Spleen (tissue), 13 donors: ENCODE measurements at places on chromosomes 2 and 18. TPM values are rescaled to one million over a fixed set of nuclear protein-coding genes. Genes with fewer than 3 reads are reported as not detected.

- no peak for DNase-seq
These were observed 16.6 kb downstream of the SESTD1 start for GRCh38 chr2:179248024-179248348.

Gene ATP6V1B1
- total RNA-seq: not detected

- no peak for DNase-seq
These were observed 159.9 kb downstream of the PIEZO2 start for GRCh38 chr18:10989486-10989885.

Gene LONRF2
- total RNA-seq: 2.3 TPM

- DNase-seq: no peak
These were observed 23.4 kb upstream of the GMPPA start for GRCh38 chr2:219475278-219475677.

- no peak for DNase-seq
These were observed 62.8 kb downstream of the MEX3C start for GRCh38 chr18:51134721-51135120.

GRCh38 chr2:110157153-110157793 lies 41.7 kb upstream of the MALL start:
- no peak for DNase-seq

Gene FBXO15
- 0.92 TPM for total RNA-seq

Gene UGT1A8
- total RNA-seq: not detected

- DNase-seq: no peak
These were observed 695.7 kb downstream of the TDRD15 start for GRCh38 chr2:21819454-21819853.

GRCh38 chr2:43729491-43730174 lies 44.2 kb upstream of the DYNC2LI1 start:
- DNase-seq: no peak

Gene GPBAR1
- total RNA-seq: 7.3 TPM

Gene SALL3
- total RNA-seq: not detected

GRCh38 chr2:54977149-54977548 lies 73.1 kb downstream of the RTN4 start:
- no peak for DNase-seq

GRCh38 chr2:112829961-112830681 lies 6.5 kb downstream of the IL1B start:
- no peak for DNase-seq

- no peak for DNase-seq
These were observed 177.1 kb upstream of the KLHL29 start for GRCh38 chr2:23207871-23208270.

Gene TRIP12
- total RNA-seq: 195 TPM

DNA sequence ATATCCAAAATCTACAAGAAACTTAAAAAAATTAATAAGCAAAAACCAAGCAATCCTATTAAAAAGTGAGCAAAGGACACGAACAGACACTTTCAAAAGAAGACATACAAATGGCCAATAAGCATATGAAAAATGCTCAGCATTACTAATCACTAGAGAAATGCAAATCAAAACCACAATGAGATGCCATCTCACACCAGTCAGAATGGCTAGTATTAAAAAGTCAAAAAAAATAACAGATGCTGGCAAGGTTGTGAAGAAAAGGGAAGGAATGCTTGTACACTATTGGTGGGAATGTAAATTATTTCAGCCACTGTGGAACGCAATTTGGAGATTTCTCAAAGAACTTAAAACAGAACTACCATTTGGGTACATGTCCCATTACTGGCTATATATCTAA lies 128.8 kb upstream of the SESTD1 start:
- DNase-seq: no peak

DNA sequence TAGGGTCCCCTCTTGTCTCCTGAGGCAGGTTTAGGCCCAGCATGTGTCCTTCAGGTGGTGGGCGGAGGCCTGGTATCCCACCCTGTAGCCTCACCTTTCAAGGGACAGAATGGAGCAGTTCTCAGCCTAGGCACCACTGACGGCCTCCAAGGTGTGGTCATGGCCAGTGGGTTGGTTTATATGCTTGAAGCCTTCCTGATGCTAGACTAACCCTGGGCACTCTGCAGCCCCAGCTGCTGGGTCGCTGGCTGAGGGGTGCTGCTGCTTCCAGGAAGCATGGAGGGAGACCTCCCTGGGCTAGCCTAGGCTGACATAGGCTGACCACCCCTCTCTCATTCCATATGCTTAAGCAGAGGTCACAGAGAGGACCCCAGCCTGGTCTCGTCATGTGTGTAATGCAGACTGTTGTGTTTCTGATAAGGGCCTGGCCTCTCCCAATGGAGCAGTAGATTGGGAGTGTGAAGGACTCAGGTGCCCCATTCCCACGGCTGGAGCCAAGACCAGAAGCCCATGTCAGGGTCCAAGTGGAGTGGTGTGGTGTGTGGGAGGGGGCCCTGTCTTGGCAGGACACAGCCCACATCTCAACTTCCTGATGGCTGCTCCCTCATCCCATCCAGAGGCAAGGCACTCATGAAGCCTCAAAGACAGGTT lies 206.6 kb downstream of the DYSF start:
- peak; percentile 53 for DNase-seq

DNA sequence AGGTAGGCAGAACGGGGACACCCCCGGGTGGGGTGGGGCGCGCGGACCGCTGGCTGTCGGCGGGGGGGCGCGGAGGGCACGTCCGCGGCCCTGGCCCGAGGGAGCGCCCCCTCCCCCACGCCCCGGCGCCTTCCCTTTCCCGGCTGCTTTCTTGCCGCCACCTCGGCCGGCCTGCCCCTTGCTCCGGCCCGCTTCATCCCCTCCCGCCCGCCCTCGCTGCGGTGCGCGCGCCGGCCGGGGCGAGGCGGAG lies 443 bp downstream of the VAPA start:
- no peak for DNase-seq

Gene PPP1CB
- total RNA-seq: 173 TPM

DNA sequence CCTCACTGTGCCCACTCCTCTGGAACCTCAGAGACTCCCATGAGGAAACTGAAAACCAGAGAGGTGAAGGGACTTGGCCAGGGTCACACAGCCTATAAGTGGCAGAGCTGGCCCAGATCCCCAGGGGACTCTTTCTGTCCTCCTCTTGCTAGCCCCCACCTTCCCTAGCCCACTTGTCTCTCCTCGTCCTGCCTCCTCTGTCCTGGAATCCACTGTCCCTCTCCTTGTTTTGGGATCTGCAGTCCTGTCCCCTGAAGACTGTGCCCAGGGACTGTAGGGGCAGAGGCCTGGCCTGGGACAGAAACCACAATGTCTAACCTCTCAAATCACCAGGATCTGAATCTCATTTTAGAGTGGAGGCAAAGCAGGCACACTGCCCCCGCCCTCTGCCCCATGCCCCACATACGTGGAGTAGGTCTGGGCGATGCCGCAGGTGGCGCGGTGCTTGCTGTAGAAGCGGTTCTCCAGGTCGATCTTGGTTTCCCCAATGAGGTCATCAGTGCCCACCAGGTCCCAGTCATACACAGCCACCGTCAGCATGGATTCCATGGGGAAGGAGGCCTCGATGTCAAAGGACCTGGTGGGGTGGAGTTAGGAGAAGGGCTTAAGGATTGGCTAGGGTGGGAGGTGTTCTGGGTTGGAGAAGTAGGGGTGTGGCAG lies 12.5 kb downstream of the OTOF start:
- DNase-seq: peak; percentile 65
